Naive thymus-derived CD4-positive, alpha-beta T cell (primary cell): ENCODE measurements at places on chromosomes 7 and 10.

- DNase-seq, result no peak
Measured at GRCh38 chr10:47160967-47161366, 139.0 kb upstream of the GDF10 start.

- no peak for DNase-seq
Measured at GRCh38 chr7:142669074-142669654, 80.1 kb upstream of the PRSS1 start.

- no peak for DNase-seq
Measured at GRCh38 chr7:16061630-16062029, 359.7 kb downstream of the CRPPA start.

DNA sequence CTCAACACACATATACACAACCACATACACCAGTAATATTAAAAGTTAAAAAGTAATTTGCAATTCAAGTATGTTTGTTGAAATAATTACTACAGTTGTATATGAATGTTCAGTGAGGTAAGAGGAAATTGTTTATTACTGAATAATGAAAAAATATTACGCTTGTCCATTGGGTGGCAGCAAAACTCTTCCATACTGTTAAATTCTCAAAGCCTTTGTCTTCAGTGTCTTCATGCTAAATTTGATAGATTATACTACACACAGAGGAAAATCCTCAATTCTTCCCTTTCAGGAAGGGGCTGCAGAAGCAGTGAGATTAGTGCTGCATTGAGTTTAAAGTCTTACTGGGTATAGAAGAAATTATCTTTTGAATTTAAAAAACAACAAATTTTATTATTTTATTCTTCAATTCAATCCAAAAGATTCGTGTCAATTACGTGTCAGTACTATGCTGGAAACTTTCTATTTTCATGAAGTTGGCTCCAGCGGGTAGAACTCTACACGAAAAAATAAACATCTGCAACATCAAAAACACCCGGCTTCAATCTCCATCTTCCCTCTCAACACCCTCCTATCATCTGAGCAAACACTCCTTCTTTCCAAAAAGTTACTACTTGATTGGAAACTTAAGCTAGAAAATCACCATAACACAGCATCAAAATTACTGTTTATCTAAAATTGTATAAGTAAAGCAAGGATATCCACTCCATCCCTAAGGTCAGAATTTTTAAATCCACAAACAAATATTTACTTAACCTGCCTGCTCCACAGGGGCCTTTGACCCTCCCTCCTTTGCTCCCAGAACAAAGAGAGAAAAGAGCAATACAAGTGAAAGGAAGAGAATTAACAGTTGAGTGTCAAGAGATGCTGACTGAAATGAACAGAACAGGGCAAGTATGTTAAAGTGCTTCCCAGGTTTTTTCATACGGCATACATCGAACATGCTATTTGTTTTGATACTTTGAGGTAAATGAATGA is 37.0 kb upstream of the TES start:
- DNase-seq, result peak; percentile 69

GRCh38 chr10:52172581-52172980 is 141.5 kb upstream of the DKK1 start:
- DNase-seq, result no peak

- DNase-seq, result no peak
Measured at GRCh38 chr10:133187906-133188681, 28.1 kb downstream of the KNDC1 start.

GRCh38 chr7:140966561-140967233 is 42.0 kb upstream of the BRAF start:
- no peak for DNase-seq

DNA sequence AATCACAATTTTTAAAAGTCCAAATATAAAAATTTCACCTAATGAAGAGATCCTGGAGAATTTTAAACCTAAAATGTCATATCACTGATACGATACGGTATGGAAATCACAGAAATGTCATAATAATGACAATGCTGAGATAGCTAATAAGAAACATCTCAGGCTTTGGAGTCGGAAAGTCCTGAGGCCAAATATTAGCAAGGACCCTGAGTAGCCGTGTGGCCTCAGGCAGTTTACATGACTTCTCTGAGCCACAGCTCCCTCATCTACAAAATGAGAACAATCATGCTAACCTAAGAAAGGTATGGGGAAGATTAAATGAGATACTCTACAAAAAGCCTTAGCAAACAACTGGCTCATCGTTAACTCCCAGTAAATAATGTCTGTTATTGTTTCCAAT is 100.9 kb upstream of the NEBL start:
- no peak for DNase-seq

DNA sequence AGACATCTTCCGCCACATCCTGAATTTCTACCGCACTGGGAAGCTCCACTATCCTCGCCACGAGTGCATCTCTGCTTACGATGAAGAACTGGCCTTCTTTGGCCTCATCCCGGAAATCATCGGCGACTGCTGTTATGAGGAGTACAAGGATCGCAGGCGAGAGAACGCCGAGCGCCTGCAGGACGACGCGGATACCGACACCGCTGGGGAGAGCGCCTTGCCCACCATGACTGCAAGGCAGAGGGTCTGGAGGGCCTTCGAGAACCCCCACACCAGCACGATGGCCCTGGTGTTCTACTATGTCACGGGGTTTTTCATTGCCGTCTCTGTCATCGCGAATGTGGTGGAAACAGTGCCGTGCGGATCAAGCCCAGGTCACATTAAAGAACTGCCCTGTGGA is 1.9 kb downstream of the KCND2 start:
- DNase-seq, result no peak

GRCh38 chr7:143205560-143206293 is 16.1 kb upstream of the TAS2R40 start:
- peak; percentile 27 for DNase-seq

DNA sequence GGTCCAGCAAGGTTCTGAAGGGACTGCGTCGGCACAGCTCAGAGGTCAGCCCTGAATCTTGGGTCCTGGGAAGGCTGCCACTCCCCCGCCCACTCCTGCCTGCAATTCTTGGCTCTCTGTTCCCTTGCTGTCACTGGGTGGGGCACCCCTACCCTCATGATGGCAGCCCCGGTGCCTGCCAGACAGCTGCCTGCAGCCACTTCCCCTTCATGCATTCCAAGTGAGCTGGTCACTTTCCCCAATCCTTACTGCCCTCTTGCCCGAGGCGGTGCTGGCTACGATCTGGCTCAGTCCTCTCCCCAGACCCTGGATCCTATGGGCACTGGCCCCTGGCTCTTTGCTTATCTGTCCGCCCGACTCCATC is 14.2 kb downstream of the MYL10 start:
- DNase-seq, result no peak

DNA sequence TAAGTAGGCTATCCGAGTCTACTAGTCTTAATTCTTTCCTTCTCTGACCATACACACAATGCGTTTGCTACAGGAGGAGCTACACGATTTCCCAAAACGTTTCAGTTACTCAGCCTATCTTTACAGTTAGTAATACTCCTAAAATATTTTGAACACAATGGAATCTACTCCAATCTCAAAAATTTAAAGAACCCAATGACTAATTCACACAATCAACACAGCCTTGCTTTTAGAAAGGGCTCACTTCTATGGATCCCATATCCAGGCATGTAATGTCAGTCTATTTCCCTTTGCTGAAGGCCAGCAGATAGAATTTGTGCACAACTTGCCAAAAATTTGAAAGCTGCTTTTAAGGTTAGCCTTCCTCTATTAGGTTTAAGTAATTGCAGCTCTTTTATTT is 107.2 kb downstream of the VPS41 start:
- no peak for DNase-seq

DNA sequence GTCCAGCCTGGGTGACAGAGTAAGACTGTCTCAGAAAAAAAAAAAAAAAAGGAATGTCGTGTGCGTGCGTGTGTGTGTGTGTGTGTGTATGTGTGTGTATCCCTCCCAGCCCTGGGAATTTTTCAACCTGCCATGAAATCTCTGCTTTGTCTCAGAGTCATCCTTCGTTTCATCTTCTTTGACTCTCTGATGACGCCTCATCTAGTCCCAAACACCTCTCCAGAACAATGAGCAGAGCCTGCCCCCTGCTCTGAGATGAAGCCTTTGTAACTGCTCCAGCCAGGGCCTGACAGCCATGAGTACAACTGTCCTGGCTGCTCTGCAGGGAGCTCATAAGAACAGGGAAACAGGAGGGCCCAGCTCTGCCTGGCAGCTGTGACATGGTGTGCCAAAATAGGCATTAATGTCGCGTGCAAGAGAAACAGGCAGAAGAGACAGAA is 149.5 kb downstream of the FAM107B start:
- no peak for DNase-seq

- DNase-seq, result no peak
Measured at GRCh38 chr7:398888-399287, 108.9 kb downstream of the FOXL3 start.

- no peak for DNase-seq
Measured at GRCh38 chr7:53672681-53673080, 637.2 kb downstream of the POM121L12 start.
